ENCODE measurements at places on chromosomes 7 and 10.

GRCh38 chr7:22782616-22783232 lies 39.9 kb downstream of the TOMM7 start:
- peak; percentile 84 for DNase-seq

- no peak for DNase-seq
Measured at GRCh38 chr7:139246905-139247304, 15.9 kb downstream of the UBN2 start.

GRCh38 chr7:111086532-111086931 lies 4.4 kb upstream of the LRRN3 start:
- DNase-seq: no peak

DNA sequence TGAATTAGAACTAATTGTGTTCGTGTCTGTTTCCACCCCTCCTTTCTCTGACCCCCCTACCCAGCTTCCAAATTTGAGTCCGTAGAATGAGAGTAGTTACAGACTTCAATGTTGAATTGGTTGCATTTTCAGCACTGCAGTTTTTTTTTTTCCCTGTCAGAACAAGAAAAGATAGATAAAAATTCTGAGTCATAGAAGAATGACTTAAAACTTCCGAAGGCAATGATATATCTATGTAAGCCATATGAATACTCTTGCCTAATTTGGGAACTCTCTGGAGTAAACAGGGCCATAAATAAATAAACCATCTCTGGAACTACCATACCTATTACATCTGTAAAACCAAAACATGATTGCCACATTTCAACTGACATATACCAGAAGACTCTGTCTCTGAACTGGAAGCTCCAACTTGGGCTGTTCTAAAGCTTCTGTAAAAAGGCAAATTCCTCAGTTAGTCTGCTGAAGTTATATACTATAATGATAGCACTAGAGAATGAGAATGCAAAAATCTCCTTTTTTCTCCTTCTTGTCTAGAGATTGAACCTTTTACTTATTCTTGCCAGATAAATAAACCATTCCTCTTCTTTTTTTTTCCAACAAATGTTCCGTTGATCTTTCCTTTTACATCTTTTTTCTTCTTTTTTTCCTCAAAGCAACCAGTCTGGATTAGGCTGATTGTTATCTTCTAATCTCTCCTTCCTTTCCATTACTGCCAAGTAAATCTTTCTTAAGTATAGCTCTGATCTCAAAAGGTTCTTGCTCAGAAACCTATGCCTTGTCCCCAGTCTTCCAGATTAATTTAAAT lies 23.5 kb downstream of the VCL start:
- DNase-seq: no peak

- DNase-seq: no peak
Measured at GRCh38 chr7:81162771-81163525, 244.1 kb upstream of the SEMA3C start.

DNA sequence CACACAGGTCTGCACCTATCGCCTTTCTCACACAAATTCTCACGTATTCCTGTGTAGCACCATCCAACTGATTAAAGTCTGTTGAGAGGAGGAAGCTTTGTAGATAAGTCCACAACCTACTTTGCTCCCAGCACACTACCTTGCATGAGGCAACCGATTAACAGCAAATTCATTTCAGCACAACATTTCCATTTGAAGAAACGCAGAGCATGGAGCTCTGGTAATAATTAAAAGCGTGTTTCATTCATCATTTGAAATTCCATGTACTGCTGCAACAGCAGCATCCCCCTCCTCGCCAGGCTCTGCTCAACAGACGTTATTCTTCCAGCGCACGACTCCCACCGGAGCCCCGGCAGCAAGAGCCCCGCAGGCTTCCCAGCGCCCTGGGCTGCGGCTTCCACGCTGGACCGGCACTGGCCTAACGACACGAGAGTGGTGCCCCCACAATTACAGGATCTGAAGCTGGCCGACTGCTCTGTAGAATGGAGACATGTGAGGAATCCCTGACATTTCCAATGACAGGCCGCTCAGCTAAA lies 118.8 kb downstream of the DIP2C start:
- no peak for DNase-seq

DNA sequence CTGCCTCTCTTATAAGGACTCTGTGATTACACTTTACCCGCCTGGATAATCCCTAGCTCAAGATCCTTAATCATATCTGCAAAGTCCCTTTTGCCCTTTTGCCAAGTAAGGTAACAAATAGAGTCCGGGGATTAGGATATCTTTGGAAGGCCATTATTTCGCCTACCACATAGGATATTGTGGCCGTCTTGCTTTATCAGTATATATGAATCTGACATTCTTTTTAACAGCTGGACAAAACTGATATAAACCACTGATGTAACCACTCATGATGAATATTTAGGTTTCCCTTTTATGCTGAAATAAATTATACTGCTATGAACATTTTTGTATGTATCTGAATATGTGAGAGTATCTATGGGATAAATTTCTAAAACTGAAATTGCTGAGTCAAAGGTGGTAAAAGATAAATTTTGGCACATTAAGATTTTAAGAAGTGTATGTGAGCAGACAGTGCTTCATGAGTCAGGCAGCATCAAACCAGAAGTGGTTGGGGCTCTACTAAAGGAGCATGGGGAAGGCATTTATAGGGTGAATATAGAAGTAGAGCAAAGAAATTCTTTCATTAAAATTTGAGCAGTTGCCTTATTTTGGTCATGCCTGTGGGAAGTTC lies 44.7 kb downstream of the AVL9 start:
- no peak for DNase-seq

DNA sequence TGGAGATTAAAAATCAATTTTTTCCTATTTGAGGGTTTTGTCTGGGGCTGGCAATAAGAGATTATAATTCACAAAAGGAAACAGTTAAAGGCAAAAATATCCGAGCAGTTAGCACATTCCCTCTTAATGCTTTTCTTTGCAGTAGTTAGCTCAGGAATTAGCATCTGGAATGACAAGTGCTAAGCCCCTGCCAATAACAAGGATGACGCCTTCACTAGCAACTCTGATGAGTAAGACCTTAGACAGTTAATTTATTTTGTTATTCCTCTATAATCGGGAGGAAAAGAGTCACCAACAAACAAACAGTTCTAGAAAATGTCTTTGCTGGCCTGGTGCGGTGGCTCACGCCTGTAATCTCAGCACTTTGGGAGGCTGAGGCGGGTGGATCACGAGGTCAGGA lies 151.3 kb downstream of the TRIL start:
- DNase-seq: no peak

DNA sequence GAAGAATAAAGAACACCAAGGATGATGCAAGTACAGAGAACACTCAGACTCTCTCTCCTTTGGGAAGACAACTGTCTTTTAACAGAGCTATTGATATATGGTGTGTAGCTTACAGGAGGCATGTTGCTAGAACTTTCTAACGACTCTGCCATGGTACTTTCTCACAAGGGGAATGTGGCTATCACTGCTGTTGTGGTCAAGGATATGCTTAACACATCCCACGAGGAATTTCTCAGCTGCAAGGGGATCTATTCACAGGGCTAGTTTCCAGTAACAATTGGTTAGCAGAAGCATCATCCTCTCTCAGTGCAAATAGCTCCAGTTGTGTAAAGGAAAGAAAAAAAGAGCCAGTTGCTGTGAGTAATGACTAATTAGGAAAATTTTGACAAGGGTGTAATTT lies 826.0 kb downstream of the SORCS1 start:
- no peak for DNase-seq

- no peak for DNase-seq
Measured at GRCh38 chr10:70600512-70601395, 1.8 kb downstream of the PRF1 start.

DNA sequence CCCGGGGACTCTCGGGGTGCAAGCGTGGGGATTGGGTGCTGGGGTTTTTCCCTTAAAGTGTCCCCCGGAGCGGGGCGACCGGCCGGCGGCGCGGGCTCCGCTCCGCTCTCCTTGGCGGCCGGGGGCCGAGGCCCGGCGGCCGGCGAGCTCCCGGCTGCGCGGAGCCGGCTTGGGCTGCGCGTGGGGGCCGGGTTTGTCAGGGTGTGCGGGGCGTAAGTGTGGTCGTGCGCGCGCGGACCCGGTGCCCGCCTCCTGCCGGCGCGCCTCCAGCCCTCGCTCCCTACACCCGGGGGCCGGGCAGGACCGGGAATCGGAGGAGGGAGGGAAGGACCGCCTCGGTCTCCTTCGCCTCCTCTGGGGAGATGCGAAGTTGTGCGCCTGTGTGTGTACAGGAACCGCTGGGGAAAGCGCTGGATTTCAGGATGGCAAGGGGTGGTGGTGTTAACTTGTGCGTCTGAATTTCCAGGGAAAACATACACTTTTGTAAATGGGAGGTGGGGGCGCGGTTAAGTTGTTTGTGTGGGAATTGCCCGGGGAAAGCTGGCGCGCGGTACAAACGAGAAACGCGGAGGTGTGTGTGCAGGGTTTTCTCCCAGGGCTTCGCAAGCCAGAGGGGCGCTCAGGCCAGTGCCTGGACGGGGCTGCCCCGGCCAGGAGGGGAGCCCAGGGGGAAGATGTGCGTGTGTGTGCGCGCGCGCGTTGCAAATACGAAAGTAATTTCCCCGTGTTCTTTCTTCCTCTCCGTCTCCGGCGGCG lies 737 bp downstream of the ZMIZ1 start:
- DNase-seq: peak; percentile 74

DNA sequence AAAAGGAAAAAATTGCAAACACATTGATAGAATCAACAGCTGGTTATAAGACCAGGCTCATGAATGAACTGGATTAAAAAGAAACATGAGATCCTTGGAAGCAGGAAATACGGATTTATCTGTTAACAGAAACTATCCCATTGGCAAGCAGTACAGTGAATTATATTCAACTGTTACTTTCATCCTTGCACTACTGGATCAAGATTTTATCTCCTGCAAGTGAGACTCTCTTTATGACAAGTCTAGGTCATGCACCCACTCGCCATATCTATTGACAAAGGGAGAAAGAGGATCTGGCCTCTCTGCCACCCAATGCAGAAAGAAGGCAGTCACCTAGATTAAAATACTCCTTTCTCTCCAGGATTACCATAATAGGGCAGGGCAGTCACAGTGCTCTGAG lies 41.4 kb downstream of the CSTF2T start:
- DNase-seq: no peak

DNA sequence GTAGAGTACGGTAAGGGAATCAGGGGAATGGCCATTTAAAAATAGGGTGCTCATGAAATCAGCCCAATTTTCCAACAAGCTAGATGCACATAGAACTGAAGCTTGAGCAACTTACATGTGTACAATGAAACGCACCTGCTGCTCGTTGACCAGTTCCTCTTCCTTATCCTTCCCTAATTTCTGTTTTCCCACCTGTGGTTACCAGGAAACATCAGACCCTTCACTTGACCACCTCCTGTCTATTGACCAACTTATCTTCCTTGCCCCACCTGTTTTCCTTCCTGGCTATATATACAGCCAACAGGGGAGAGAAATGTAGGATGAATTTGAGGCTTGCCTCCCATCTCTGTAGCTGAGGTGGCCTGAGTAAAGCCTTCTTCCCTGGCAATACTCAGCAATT lies 37.8 kb upstream of the RAPGEF5 start:
- no peak for DNase-seq

- no peak for DNase-seq
Measured at GRCh38 chr10:31822150-31822549, 106.5 kb downstream of the ARHGAP12 start.

DNA sequence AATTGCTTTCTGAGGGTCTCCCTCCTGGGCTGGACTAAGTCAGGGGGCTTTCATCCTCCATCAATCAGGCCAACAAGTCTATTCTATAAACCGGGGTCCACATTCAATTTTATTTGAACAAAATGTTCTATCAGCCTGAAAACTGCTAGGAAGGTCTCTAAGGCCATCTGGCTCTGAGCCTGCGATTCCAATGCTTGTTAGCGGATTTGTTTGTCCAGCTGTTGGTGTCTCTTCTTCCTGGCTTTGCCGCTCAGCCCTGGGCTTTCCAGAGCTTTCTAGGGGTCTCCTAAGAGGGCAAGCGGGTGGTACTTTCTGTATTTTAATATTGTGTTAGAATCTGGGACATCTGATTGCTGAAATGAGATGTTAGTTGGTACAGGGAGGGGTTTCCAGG lies 136.7 kb downstream of the VIPR2 start:
- no peak for DNase-seq

DNA sequence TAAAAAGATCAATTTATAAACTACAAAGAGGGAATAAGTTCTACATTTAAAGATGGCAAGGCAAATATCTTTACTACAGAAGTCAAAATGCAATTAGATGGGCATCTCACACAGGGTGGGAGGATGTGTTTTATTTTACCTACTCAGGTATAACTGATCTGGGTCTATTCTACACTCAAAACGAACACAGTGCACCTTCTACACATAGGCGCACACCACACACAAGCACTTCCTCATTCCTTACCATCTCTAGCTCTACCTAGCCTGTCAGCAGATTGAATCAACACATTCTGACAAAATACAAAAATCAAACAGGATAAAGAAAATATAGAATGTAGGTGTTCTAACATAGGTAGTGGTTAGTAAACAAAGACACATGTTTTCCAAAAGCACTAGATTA lies 64.8 kb downstream of the SGCE start:
- DNase-seq: no peak

- no peak for DNase-seq
Measured at GRCh38 chr7:71363223-71363622, 231.3 kb downstream of the GALNT17 start.

DNA sequence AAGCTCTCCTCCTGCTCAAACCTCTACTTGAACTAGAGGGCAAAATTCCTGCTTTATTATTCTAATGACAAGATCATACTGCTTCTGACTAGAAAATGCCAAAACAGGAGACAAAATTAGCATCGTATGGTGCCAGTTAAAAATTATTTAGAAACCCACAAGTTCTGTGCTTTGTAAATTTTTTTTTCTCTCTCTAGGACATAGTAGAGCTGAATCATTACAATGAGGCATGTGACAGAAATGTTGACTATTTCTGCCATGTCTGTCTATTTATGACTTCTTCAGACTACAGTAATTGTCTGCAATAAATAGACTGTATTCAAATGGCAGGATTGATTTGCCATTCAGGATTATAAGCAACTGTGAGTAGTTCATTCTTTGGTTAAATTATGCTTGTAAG lies 335.8 kb downstream of the PRPF18 start:
- DNase-seq: no peak

- DNase-seq: no peak
Measured at GRCh38 chr10:110533149-110533548, 34.3 kb upstream of the SMC3 start.

DNA sequence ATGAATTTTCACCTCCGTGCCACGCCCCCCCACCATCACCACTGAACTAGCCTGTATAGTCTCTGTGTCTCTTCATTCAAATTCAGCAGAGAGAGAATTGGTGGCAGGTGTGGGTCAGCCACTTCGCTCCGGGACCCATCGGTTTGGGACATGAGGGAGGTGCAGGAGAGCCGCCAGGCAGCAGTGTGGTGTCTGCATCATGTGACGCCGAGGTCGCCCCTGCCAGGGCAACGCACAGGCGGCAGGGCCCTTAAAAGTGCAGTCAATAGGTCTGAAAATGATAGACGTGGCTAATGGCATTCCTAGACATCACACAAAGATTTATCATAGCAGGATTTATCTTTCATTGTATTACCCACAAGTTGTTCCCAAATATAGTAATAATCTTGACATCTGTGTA lies 100.6 kb upstream of the RNF32 start:
- DNase-seq: no peak

GRCh38 chr7:139830782-139831501 lies 1.9 kb downstream of the TBXAS1 start:
- DNase-seq: no peak

Measured in GM13976 (cell line).